Neuronal stem cell (in vitro differentiated cells): ENCODE measurements at places on chromosomes 1 and 21.

GRCh38 chr1:203691447-203691846 lies 64.8 kb downstream of the ATP2B4 start:
- H3K27me3 ChIP-seq, result no peaks in the 10 kb centered on the region
- no peaks in the 10 kb centered on the region for H3K36me3 ChIP-seq
- H3K4me3 ChIP-seq, result no peak overlapping the region
- no peak overlapping the region for H3K27ac ChIP-seq
- DNase-seq, result no peak
- H3K4me1 ChIP-seq, result peaks cover 1% of the 10 kb centered on the region

DNA sequence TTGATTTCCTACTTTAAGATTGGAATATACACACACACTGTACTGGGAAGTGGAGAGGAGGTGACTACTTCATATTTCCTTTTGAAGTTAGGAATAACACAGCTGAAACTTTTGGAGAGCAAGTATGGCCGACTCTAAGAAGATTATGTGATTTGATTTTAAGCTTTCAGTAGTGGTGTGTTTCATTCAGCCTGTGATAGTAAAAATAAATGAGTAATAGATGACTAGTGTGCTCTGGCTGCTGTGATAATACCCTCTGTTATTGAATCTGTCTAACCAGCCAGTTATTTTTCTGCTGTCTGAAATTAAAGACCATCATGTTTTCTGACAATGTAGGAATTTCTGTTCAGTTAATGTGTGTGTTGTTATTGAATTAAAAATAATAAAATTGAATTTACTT lies 48.3 kb downstream of the CTTNBP2NL start:
- H3K4me3 ChIP-seq, result no peak overlapping the region
- DNase-seq, result no peak
- no peaks in the 10 kb centered on the region for H3K27me3 ChIP-seq
- H3K27ac ChIP-seq, result no peak overlapping the region

- no peak for DNase-seq
- H3K27me3 ChIP-seq, result no peaks in the 10 kb centered on the region
- no peaks in the 10 kb centered on the region for H3K36me3 ChIP-seq
- no peak overlapping the region for H3K27ac ChIP-seq
- no peak overlapping the region for H3K4me3 ChIP-seq
- peaks cover 3% of the 10 kb centered on the region for H3K4me1 ChIP-seq
These were observed 76.2 kb downstream of the DPYD start for GRCh38 chr1:97844552-97845089.

DNA sequence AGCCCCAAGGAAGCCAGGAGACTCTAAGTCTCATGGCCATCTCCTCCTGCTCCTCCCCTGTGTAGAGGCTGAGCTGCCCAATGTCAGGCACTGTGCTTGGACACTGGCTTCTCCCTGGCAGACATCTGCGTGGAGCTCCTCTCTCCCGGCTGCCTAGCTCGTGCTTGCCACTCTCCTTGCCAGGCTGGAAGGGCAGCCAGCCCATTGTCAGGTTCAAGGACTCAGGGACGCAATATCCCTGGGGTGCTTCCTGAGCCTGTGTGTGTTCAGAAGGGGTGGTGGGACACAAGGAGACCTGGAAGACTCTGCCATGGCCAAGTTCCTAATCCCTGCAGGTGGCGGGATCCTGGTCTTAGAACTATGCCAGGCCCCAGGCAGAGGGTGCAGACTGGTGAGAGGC lies 65.4 kb upstream of the PARP1 start:
- peaks cover 8% of the 10 kb centered on the region for H3K27me3 ChIP-seq
- H3K36me3 ChIP-seq, result no peaks in the 10 kb centered on the region
- peaks cover 9% of the 10 kb centered on the region for H3K4me1 ChIP-seq
- H3K27ac ChIP-seq, result no peak overlapping the region
- H3K4me3 ChIP-seq, result no peak overlapping the region
